Activated T-helper 1 cell treated with anti-CD3 and anti-CD28 coated beads, Interleukin-12 subunit alpha, Interleukin-12 subunit beta, Interleukin-2, Interleukin-4 antibody, amounts not matched to agents 30 ng/mL and 10 ng/mL and 1 ng/mL, durations not matched to agents 14 hours and 24 hours and 36 hours (primary cell): ENCODE measurements at places on chromosomes 7 and 10.

DNA sequence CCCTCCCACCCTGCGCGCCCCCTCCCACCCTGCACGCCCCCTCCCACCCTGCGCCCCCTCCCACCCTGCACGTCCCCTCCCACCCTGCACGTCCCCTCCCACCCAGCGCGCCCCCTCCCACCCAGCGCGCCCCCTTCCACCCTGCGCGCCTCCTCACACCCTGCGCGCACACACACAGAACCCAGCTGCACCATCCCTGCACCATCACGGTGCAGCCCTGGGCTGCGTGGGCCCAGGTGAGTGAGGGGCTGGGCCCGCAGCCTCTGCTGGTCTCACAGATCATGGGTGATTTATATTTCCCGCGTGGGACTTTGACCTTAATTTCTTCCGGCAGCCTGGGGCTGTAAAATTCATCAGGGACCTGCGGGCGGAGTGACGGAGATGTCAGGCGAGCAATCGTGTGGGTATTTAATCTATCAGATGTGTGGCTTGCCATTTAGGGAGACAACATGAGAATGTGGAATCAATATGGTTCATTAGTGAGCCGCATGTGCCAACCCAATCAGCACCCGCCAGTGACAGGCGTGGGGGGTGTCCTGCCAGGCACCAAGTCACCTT, 57.7 kb downstream of the C10orf105 start:
- no peak for DNase-seq

DNA sequence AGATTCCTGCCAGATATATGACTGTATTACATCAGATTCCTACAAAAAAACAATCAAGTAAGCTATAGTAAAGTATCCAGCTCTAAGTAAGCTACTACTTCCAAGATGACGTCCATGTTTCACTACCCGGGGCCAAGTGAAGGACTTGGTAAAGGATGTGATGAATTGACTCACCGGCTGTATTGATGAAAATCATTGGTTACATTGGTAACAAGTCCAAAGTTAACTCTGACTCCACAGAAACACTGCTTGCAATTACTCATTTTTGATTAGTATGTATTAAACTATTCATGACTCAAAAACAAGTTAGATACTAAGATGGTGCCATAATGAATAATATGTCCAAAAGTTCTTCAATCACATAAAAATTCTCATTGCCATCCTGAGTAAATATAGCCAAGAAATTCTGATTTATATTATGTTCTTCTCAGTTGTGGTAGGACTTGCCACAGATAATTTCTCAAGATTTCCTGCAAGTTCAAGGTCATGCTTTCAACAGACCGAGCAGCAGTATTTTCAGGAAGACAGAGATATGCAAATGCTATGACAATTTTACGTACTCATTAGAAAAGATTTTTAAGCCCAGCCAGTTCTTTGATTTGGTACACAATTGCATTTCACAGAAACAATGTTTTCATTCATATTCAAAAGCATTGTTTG, 12.6 kb upstream of the DNAJC1 start:
- DNase-seq = no peak

- no peak for DNase-seq
These were observed 73.3 kb upstream of the PRKG1 start for GRCh38 chr10:51000976-51001375.

- DNase-seq = peak; percentile 41
These were observed 22.8 kb downstream of the C10orf105 start for GRCh38 chr10:71696628-71697326.

DNA sequence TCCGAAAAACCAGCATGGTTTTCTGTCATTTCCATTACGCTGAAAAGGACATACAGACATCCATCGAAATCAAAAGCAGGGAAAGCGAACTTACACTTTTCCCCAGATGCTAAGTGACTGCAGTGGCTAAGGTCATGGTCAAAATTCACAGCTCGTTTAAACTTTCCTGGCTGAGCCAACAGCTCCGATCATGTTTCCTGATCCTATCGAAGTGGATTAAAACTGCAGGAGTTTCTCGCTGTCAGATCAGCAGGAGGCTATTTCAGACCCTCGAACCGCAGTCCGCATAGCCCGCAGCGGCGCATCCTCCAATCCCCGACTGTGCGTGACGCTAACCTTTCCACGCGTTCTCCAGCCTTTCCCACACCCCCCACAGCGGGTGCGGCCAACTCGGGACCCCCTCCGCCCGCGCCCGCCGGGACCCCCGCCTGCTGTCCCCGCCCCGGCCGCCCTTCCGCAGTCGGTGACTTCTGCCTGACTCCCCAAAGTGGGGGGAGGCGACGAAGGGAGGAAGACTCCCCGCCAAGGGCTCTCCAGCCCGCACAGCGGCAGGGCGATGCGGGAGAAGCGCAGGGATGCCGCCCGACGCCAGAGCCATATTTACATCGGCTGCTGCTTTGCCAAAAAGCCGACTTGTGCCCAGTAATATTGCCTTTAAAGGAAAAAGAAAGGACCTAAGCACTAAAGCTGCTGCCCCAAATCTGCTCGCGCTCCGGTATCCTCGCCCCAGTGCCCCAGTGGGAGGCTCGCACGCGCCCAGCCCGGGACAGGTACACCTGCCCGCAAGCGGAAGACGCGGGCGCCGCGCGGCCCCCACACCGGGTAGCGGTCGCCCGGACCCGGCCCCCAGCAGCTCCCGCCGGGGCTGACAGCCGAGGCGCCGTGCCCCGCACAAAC, 1.2 kb downstream of the PIP4K2A start:
- peak; percentile 31 for DNase-seq
